ENCODE measurements at places on chromosomes 4 and X.

GRCh38 chr4:47010912-47011446 is 17.6 kb upstream of the GABRA4 start:
- no peak for DNase-seq

DNA sequence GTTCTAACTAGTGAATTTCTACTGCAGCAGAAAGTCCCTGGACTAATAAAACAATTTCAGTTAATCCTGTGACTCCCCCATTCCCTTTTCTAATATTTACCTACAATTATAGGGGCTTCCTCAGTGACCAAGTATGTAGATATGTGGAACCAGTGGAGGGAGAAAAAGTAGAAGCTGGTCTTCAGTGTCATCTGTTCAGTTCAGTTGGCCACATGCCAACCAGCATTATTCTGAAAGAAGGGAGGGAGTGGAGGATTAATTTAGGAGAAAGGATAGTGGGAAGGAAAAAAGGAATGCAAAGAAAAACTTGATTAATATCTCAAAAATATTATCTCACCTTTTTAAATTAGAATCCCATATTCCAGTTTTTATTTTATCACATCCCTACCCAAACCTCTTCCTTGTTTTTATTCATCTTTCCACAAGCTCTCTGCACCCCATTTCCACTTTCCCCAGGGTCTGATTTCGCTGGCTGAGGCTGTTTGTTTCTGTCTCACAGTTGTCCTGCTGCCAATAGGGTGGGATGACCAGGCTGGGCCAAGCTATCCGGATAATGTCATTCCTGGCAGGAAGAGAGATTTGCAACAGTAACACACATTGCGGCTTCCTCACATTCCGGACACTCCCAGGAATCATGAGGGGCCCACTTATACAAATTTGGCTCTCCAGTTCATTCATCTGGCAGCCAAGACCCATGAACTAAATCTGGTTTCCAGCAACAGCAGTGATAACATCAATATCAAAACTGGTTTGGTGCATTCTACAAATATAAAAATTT is 24.6 kb upstream of the ANTXR2 start:
- no peak for DNase-seq

DNA sequence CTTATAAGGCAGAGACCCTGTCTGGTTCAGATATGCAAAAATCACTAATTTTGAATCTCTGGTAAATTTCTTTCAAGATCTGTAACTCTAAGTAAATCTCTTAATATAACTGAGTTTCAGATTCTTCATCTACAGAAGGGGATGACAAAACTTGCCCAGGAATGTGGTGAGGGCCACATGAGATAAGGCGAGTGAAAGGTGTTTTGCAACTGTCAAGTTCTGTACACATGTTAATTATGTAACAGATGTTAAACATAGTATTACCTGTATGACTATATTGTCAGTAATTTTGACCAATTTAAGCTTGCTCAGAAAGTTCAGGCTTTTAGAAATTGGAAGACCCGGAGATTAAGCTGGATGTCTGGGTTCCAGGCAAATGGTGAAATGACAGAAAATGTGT is 549 bp upstream of the GLRB start:
- DNase-seq: no peak

DNA sequence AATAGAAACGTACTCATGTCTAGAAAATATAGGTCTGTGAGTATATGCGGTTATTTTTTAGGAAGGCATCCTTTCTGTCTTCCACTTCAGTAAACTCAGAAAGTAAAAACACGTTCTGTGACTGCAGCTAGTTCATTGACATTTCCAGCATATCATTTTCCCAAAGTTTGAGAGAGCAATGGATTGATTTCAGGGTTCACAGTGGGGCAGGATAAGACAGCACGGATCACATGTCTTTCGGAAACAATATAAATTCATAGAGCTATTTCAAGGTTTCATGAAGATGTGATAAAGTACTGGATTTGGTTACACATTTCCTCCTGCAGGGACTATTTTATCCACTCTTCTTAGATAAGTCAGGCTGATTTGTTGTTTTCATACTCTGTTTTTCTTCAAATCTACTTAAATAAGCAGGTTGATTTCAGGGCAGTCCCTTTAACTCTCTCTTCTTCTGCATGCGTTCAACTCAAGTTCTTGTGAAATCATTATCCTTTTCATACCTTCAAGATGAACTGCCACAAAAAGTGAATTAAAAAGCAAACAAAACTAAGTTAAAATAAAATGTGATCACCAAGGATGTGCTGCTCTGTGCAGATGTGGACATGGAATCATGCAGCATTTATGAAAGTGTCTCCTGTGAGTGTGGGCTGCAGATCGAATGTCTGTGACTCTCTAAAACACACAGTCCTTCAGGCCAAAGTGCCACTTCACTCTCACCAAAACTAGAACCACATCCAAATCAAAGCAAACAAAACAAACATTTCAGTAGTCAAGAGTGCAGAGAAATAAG is 187.7 kb downstream of the UNC5C start:
- DNase-seq: no peak

DNA sequence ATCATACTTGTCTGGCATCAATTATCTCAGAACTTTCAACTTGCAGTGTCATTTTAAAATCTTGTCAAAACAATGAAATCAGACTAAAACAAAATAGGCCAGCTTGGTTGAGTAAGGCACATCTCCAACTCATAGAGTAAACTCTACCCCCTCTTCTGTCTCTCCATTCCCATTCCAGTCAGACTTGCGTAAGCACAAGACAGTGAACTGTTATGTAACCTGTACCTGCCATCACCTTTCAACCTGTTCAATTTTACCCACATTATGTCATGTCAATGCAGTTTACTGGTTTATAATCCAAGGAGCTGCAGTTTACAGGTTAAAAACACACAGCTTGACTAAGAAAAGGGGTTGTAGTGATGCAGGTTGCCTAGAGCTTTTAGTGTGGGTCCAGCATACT is 8.3 kb downstream of the CDX4 start:
- no peak for DNase-seq

DNA sequence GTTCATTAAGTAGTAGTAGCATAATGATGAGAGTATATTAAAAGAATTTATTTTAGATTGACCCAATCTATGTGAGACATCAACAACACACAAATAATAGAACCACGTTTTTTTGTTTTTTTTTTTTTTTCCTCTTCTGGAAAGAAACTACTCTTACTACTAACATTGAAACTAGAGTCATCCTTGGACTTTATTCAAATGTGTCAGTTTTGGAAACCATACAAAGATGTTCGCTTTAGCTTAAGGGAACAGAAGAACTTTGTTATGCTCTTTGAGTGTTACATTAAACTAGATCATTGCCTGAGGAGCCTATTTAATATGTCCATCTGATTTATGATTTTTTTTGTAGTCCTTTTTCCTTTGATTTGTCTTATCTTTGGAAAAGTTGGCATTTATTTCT is 166.7 kb downstream of the RPA4 start:
- DNase-seq: no peak

- DNase-seq: no peak
Measured at GRCh38 chr4:182748283-182748682, 168.9 kb downstream of the DCTD start.

DNA sequence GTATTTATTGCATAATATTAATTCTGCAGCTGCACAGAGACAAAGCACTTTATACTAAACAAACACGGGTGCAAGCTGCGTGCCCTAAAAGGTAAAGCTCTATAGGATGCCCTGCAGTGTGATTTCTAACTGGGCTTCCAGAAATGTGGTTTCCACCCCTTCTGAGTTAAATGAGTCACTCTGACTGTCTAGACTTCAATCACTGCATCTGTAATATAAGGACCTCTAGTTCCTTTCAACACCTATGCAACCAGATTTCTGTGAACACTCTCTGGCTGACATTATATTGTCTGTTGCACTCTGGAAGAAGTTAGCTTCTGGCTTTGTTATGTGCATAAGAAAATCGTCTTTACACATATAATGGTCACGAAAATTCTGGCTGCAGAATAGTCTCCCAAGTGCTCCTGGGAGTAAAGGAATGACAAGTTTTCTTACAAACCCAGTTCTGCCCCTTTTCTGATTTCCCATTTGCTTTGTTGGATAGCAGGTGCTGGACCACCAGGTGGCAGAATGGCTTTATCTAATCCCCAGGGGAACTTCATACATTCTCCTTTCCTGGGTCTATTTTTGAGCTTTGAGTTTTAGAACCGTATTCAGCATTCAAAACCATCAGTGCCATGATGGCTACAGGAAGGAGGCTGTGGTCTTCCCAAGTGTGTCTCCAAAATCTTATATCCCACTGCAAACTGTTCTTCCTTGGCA is 842.2 kb downstream of the STIM2 start:
- DNase-seq: no peak

GRCh38 chr4:85086721-85087120 is 120.2 kb upstream of the WDFY3 start:
- no peak for DNase-seq

GRCh38 chr4:116688536-116688935 is 396.8 kb downstream of the TRAM1L1 start:
- DNase-seq: no peak

DNA sequence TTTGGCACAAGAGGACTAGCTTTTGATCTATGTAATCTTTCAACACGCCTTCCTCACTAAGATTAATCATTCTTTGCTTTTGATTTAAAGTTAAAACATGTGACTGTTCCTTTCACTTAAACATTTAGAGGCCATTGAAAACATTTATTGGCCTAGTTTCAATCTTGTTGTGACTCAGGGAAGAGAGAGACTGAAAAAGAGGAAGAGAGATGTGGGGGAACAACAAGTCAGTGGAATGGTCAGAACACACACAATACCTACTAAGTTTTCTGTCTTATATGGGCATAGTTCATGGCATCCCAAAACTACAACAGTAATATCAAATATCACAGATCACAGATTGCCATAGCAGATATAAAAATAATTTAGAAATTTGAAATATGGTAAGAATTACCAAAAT is 812.9 kb upstream of the AGA start:
- DNase-seq: no peak

DNA sequence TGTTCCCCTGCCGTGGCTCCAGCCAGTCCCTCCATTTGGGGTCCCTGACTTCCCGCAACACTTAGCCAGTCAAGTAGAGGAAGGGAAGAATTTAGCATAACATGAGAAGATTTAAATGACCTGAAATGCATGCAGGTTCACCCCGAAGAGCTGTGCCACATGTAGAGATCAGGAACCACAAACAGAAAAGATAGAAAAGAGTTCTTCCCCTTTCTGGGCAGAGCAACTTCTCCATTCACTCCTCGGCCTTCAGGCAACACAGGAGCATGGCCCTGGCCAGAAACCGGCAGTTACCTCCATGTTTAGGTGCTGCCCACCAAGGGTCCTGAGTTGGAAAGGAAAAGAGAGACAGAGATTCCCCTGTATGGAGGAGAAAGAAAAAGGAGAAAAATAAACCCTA is 5.2 kb downstream of the NLRP2B start:
- no peak for DNase-seq

DNA sequence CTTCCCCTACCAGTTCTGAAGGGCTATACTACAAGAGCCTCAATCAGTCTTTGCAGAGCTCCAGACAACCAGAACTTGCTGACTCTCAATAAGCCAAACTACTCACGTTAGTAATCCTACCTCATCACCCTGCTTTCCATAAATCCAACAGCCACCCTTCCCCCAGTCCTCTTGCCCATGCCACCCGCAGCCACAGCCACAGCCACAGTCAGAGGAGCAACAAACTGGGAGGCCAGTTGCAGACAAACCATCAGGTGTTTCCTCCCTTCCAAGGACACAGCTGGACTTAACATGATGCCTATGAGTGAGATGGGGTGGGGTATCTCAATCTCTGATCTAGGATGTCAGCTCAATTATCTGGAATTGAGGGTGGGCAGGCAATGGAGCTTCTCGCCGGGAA is 1.0 kb downstream of the GABRA3 start:
- DNase-seq: no peak

- DNase-seq: no peak
Measured at GRCh38 chr4:39062094-39062769, at the start of gene KLHL5. Gene KLHL5 (plus strand): TSS chr4:39062232. CDS start chr4:39062653, 421 bp downstream.

DNA sequence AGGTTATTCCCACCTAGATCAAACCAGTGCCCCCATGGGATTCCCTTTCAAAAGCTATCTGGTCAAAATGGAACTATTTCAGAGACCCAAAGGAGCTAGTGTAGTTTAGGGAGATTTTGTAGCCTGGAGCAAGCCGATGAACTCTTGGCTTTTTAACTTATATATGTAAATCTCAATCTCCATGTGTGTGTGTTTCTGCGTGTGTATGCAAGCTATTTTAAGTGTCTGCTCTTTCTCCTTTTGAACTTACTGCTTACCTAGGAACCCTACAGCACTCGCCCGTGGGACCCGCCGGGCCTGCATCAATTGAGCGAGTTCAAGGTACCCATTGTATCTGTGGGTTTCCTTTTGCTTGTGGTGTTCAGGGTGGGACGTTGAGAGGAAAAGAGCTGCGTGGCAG is 10.4 kb downstream of the CSTF2 start:
- no peak for DNase-seq

DNA sequence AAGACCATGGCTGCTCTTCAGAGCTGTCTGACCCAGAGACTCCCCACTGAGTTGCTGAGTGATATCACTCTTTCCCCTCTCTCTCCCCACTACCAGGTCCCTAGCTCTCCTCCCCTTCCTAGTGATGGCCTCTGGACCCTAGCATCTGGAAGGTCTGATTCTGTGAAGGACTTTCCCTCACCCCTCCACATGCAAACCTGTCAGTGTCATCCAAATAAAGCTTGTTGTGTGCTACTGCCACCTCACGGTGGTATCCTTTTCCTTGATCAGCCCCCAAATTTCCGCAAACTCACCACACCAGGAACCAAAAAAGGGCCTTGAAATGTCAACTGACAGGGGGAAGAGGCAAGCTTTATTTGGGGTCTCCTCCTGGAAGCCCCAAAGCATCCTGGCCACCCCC is 500.2 kb downstream of the IDS start:
- DNase-seq: no peak

- DNase-seq: no peak
Measured at GRCh38 chr4:134687646-134688628, 486.3 kb upstream of the PABPC4L start.

GRCh38 chr4:127523369-127523768 is 109.4 kb upstream of the INTU start:
- no peak for DNase-seq

DNA sequence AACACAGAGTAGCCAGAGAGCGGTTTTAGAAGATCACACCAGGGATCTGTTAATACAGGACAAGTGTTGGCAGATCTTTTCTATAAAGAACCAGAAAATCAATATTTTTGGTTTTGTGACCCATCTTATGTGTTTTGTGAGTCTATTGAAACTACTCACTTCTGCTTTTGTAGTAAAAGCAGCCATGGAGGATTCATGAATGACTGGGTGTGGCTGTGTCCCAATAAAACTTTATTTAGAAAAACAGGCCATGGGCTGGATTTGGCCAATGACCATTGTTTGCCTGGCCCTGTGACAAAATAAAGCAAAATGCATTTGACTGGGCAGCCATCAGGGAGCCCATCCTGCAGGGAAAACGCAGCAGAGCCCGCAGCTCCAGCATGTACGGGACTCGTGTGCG is 99.9 kb upstream of the ADRA2C start:
- DNase-seq: no peak

- DNase-seq: no peak
Measured at GRCh38 chr4:55510685-55511084, 36.0 kb downstream of the CLOCK start.

- no peak for DNase-seq
Measured at GRCh38 chr4:79827283-79827682, 245.7 kb downstream of the ANTXR2 start.

All from activated CD8-positive, alpha-beta memory T cell treated with anti-CD3 and anti-CD28 coated beads for 1 hour (primary cell).